ENCODE measurements at places on chromosomes 6 and 20.
A peak's percentile ranks its signal among the peaks of the same experiment; 100 is the strongest.

- DNase-seq, result no peak
These were observed 130.8 kb downstream of the TIAM2 start for GRCh38 chr6:155125906-155126305.

DNA sequence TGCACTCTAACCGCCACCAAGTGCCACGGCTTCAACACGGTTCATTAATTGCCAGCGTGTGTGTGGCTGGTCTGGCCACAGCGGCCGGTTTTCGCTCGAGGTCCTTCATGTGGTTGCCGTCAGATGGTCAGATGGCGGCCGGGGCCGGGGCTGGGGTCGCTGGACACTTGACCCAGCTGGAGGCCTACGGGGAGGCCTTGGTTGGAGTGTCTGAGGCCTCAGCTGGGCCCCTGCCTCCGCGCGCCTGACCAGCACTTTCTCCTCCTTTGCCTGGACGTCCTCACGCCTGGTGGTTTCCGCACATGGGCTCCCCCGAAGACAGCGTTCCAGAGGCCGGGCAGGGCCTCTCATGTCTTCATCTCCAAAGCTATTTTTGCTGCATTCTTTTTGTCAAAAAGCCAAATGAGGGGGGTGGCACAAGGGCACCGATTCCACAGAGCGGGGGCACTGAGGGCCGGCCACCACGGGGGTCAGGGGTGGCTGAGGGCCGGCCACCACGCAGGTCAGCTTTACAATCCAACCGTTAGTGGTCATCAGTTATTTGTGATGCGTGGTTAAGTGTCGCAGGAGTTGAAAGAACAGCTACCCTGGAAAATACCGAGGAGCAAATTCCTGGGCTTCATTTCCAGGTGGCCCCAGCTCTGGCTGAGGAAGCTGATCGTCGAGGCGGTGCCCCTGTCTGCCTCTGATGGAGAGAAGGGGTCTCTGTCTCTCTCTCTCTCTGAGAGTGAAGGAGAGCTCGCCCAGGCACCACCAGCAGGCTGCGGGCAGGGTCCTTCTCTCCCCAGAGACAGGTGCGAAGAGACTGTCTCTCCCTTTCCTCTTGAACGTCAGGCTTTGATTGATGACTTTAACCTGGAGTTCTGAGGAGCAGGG lies 50.5 kb upstream of the FRMD1 start:
- no peak for DNase-seq

GRCh38 chr20:34069341-34070078 lies 42.5 kb downstream of the EIF2S2 start:
- DNase-seq, result peak; percentile 78

DNA sequence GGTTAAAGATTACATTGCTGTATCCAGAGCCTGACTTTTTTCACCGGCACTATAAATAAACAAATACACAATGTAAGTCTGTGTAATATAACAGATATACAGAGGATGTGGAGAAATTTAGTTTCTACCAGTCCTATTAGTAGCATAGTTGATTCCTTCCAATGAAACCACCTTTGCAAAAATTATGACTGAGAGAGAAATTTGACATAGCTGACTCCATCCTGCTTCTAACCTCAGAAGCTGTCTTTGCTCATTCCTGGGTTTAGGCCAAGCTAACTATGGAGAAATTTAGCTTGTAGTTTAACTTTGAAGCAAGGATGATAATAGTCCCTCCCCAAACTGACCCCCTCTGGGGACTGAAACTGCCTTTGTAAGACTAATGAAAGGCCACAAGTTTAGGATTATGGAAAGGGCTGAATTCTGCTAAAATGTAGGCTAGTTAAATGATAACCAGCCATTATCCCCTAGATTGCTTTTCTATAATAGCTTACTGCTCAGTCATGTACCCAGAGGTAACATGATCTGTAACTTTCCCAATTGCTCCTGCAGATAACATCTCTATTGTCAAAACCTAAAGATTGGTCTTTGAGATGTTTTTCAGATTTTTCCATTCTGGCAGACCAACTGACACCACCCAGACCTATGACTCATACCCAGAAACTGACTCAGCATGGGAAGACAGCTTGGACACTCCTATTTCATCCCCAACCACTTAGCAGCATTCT lies 172.8 kb upstream of the ARG1 start:
- DNase-seq, result no peak

- DNase-seq, result no peak
These were observed 479.8 kb upstream of the IMPG1 start for GRCh38 chr6:76552268-76552667.

- no peak for DNase-seq
These were observed 8.8 kb upstream of the NKX2-2 start for GRCh38 chr20:21522481-21523280.

GRCh38 chr6:104418125-104418524 lies 441.6 kb downstream of the HACE1 start:
- DNase-seq, result no peak

- DNase-seq, result no peak
These were observed 229.1 kb upstream of the JARID2 start for GRCh38 chr6:15016813-15017212.

DNA sequence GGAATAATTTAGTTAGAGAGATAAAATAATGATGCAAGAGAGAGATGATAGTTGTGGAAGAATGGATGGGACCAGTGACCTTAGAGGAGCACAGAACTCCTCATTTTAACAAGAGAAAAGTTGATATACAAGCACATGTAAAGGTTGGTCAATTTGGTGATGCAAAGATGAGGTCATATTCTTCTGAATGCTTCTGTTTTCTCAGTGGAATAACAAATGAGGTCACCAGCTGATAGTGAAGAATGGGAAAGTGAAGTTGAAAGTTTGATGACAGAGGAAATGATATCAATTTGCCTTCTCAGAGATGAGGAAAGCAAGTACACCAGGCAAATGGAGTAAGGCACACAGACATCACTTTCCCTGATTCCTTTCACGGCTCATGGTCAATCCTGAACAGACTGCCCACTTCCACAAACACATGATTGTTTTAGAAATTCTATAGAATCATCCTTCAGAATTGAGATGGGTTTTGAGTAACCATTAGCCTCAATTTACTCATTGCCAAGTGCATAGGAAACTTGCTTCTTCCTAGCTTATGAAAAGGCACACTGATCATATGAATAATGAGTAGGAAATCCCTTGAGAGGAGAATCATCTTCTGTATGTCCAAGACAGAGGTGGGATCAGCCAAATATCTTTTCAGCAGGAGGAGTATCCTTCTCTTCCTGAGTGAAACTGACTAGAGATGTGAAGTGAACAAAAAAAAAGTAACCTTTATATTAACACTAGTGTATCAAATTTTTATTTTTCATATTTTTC lies 82.4 kb upstream of the TCF21 start:
- no peak for DNase-seq

DNA sequence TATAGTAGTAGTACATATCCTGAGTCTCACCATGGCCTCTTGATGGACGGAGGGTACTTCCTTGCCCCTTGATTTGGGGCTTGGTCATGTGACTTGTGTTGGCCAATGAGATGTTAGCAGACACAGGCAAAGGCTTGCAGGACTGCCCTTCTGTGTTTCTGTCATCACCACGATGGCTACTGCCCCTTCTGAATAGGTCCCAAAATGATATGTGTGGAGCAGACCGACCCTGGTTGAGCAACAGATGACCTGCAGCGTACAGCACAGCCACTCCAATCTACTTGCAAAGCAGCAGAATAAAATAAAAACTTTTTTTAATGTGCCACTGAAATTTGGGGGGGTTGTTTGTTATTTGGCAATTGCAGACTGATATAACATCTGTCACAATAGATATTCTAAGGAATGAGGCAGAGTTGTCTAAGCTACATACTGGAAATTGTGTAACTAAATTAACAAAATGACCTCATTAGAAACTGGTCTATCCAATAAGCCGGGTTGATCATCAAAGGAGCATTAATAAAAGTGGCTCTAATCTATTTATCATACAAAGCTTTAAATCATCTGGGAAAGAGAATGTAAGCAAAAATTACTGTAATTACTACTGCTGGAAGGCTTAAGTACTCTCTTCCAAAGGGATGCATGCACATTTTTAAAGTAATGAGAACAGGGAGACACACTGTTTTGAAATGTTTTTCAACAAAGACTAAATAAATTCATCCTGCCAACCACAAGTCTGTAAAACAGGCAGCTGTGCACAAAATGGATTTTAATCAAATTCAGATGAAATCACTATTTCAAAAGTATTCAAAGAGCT lies 209.5 kb downstream of the KIF16B start:
- DNase-seq, result no peak

GRCh38 chr6:43078691-43079090 lies 2.6 kb downstream of the PTK7 start:
- DNase-seq, result no peak
